T-helper 2 cell (primary cell): ENCODE measurements at places on chromosomes 3 and 15.

- DNase-seq = no peak
These were observed 29.7 kb upstream of the KLF13 start for GRCh38 chr15:31296646-31297574.

- no peak for DNase-seq
These were observed 16.4 kb downstream of the TAFA4 start for GRCh38 chr3:68915973-68916372.

DNA sequence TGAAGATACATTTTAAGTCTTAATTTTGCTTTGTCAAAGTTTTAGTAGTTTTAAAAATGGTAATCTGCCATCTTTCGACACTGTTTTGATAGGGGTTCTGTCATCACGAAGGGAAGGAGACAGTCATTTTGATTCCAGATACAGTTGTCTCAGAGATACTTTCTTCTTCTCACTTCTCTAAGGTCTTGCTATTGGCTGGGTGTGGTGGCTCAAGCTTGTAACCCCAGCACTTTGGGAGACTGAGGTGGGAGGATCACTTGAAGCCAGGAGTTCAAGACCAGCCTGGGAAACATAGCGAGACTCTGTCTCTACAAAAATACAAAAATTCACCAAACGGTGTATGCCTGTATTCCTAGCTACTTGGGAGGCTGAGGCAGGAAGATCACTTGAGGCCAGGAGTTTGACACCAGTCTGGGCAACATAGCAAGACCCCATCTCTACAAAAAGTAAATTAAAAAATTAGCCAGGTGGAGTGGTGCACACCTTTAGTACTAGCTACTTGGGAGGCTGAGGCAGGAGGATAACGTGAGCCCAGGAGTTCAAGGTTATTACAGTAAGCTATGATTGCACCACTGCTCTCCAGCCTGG is 3.3 kb downstream of the RAB8B start:
- DNase-seq = no peak

GRCh38 chr3:36894914-36895313 is 49.9 kb downstream of the TRANK1 start:
- no peak for DNase-seq
